Stimulated activated CD4-positive, alpha-beta T cell treated with anti-CD3 and anti-CD28 coated beads, Interleukin-1b, Interleukin-23, amount 100 ng/mL, for 1 hour (primary cell): ENCODE measurements at places on chromosomes 5 and 9.

DNA sequence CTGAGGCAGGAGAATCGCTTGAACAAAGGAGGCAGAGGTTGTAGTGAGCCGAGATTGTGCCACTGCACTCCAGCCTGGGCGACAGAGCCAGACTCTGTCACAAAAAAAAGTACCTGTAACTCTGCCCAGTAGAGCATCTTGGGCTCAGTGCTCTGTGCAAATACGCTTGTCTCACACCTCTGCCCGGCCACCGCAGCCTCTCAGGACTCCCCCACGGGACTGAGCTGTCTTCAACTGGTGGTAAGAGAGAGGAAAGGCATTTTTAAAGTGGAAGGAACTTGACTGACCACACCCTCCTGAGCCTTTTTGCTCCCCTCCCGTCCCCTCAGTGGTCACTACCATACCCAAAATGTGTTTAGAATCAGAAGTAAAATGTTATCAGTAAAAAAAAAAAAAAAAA is 174.3 kb upstream of the PIK3R1 start:
- no peak for DNase-seq

DNA sequence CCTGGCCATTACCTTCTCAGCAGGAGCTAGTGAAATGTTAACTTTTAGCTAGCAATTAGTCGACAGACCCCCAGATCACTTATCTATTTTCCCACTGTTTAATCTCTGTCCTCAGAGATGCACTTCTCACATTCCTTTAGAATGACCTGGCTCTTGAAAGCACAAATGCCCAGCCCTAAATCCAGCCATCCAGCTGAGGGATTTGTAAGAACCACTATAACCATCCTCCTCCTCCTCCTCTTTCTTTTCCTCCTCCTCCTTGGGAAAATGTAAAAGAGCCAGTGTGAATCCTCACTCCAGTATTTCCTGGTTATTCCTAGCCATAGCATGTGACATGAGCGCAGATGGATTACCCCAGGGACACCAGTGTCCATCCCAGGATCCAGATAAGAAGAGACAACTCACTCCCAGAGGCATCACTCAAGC is 124.3 kb downstream of the ENC1 start:
- DNase-seq: no peak

DNA sequence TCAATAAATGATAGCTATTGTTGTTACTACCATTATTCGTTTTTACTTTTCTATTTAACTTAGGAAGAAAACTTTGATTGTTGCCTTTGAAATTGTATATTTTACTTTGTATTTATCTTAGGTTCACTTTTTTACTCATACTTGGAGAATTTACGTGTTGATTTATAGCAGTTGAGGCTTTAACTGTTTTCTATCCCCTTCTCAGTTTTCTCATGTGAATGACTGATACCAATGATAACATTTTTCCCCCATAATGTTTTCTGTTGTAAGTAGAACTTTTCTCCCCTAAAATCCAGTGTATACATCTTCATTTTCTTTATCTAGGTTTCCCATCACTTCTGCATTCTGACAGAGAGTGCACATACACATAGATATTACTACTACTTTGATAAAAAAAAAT is 54.4 kb downstream of the FSD1L start:
- DNase-seq: no peak

- DNase-seq: no peak
These were observed 90.8 kb downstream of the SLF1 start for GRCh38 chr5:94709277-94709676.

- DNase-seq: no peak
These were observed 144.1 kb upstream of the ACOT12 start for GRCh38 chr5:81537905-81538547.

DNA sequence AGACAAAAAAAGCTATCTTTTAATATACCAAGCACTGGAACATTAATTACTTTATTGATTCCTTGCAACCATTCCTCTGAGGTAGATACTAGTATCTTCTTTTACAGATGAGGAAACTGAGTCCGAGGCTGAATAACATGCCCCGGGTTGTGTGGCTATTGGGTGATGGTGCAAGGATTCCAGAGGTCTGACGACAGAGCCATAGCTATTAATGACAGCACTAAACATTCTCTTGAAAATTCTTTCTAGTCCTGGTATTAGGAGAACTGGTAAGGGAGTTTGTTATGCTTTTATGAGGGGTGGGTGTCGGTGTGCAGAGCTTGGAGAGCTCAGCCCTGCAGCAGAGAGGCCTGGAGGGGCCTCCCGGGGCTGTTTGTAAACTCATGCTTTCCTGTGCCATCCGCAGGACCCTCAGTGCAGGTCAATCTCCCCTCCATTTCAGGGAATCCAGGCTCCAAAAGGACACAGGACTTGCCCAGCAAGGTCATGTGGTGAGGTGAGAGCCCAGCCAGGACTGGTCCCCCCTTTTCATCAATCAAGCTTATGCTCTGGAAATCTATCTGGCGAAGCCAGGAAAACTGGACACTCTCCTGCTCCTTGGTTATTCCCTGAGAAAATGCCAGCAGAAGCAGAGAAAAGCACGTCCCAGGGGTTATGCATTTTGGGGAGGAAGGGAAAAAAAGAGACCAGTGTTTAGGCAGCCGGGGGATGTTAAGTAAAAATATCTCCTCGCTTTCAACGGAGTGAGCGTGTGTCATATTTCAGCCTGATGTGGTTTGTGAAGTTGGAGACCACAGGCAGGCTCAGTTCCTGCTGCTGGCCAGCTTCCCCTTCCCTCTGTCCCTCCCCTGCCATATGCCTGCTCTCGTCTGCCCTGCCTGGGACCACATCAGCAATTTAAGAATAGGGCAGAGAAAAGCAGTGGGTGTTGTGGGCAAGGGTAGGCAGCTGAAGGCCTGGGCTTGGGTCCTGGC is 3.7 kb downstream of the GSN start:
- no peak for DNase-seq

- no peak for DNase-seq
These were observed 306.7 kb downstream of the NR2F1-AS1 start for GRCh38 chr5:93274291-93274690.

GRCh38 chr9:123550797-123551196 is 194.8 kb downstream of the CRB2 start:
- no peak for DNase-seq

DNA sequence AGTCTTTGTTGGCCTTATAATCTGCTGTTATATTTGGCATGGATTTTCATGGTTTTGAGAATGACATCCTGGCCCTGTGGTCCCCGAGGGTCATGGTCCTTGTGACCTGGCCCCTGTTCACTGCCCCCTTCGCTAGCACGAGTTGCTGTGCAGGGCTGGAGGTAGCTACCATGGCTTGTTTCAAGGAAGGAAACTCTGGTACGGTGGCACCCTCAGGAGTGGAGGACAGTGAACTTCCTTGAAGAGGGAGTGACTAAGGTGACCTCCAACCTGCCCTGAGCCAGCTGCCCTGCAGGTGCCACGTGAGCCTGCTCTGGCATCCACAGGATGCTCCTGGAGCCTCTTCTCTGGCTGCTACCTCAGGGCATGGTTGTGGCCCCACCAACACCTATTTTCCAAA is 62.1 kb downstream of the MTAP start:
- DNase-seq: no peak
